ENCODE measurements at places on chromosomes 1 and 21. TPM values are rescaled to one million over a fixed set of nuclear protein-coding genes. Genes with fewer than 3 reads are reported as not detected.

NUDT17 gene
- 2.5 TPM for total RNA-seq

ACOT11 gene
- total RNA-seq, result 5.0 TPM

OR2L5 gene
- not detected for total RNA-seq

LCE2C gene
- total RNA-seq, result not detected

AMIGO1 gene
- total RNA-seq, result 9.1 TPM

FBXO2 gene
- 13.4 TPM for total RNA-seq

KCNQ4 gene
- 0.89 TPM for total RNA-seq

KPRP gene
- total RNA-seq, result not detected

HHIPL2 gene
- 0.97 TPM for total RNA-seq

ADAMTSL4 gene
- total RNA-seq, result 164 TPM

TDRD10 gene
- total RNA-seq, result 20.2 TPM

ADGRB2 gene
- total RNA-seq, result 1.1 TPM
